ENCODE measurements at places on chromosomes 12 and 14.

- DNase-seq = no peak
These were observed 700 bp downstream of the SIX6 start for GRCh38 chr14:60509438-60510253.

- no peak for DNase-seq
These were observed 84.2 kb upstream of the BMP4 start for GRCh38 chr14:54040846-54041245.

DNA sequence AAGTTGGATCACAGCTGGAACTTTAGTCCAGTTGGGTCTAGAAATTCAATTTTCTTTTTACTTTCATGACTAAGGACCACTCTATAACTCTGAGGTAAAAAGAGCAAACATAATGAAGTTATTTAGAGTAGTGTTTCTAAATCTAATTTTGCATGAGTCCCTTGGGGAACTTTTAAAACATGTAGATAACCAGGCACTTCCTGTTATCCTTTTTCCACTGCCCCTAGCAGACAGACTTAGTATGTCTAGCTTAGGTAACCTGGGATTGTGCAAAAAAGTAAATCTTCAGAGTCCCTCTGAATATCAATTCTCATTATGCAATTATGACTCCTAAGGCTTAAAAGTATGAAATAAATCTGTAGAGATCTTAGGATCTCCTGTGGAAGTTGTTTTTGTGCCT is 371.2 kb downstream of the DIO2 start:
- DNase-seq = no peak

DNA sequence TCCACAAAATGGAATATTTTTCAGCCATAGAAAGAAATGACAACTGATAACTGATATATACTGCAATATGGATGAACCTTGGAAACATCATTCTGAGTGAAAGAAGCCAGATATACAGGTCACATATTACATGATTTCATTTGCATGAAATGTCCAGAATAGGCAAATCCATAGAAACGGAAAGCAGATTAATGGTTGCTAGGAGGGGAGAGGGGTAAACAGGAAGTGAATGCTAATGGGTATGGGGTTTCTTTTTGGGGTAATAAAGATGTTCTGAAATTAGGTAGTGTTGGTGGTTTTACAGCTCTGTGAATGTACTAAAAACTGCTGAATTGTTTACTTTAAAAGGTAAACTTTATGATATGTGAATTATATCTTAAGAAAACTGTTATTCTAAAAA is 6.5 kb downstream of the RAD51AP1 start:
- DNase-seq = no peak

- no peak for DNase-seq
These were observed 9.4 kb upstream of the OR10G3 start for GRCh38 chr14:21589317-21589716.

DNA sequence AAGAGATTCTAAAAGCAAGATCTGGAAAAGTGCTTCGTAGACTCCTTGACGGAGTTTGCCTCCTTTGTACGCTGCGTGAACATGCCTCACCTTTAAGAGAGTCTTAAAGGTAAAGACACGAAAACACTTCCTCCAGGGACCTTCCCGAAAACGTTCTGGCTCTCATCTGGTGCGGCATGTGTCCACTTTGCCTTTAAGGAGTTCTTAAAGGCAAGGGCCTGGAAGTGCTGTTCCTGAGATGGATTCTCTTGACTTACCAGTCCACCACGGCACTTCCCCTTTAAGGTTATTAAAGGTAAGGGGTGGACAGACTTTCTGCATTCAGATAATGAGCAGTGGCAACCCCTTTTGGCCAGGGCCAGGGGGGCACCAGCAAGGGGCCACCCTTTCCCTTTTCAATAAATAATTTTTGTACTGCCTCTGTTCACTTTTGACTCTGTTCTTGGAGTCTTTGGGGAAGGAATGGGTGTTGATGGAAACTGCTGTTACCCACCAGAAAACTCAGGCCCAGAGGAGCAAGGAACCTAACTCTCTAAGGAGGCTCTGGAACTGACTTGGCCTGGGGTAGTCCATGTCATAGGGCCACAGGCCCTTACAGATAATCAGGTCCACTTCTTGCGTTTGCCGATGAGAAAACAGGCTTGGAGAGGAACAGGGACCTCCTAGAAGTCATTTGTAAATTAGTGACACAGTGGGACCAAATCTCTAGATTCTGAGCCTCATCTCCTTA is 4.4 kb downstream of the REM2 start:
- DNase-seq = no peak

DNA sequence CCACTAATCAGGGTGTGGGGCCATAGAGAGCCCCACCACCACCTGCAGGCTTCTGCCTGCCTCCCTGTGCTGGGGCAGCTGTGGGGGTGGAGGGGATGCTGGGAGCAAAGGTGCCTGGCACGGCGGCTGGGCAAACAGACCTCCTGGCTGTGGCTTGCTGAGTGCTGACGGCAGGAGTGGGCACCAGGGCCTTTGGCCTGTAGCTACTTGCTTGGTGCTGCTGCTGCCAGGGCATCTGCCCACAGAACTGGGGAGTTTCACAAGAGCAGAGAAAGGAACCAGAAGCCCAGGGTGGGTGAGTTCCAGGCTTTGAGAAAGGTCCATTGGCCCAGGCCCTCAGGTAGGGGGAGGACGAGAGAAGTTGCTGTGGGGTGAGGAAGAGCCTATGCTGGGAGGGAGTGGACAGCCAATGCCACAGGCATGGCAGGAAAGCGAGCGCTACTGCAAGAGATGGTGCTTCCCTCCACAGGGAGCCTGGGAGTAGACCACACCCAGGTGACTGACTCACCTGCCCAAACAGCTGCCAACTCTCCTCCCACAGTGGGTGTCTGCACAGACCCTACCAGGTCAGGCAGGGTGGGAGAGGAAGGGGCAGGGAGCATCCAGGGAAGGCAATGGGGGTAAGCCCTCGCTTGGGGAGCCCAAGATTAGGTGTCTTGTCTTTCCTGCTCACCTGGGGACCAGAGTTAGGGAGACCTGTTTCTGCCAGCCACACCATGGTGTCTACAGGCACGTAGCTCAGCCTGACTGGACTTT is 39.0 kb upstream of the HDAC7 start:
- DNase-seq = no peak

DNA sequence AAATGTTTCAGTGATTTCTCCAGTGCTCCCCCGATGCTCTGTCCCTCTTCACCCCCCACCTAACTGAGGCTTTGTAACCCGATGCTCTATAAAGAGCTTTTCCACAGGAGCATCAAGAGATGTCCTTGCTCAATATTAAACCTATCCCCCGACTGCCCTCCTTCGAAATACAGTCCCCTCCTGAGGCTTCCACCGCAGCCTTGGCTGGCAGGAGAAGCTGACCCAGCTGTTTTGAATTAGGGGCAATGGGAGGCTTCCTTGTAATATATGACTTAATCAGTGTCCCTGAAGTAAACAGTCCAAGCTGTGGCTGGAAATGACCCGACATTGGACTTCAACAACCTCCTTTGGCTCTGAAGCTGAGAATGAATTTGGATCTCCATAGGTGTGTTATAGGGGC is 62.4 kb downstream of the TMEM30B start:
- no peak for DNase-seq

GRCh38 chr12:100422646-100423045 is 51.0 kb upstream of the NR1H4 start:
- no peak for DNase-seq

DNA sequence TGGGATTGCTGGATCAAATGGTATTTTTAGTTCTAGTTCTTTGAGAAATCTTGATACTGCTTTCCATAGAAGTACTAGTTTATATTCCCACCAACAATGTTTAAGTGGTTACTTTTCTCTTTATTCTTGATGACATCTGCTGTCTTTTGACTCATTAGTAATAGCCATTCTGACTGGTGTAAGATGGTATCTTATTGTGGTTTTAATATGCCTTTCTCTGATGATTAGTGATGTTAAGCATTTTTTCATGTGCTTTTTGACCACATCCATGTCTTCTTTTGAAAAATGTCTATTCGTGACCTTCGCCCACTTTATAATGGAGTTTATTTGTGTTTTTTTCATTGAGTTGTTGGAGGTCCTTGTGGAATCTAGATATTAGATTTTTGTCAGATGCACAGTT is 865.7 kb downstream of the SLC6A15 start:
- no peak for DNase-seq

GRCh38 chr12:50508970-50509663 is 4.3 kb downstream of the DIP2B start:
- no peak for DNase-seq

DNA sequence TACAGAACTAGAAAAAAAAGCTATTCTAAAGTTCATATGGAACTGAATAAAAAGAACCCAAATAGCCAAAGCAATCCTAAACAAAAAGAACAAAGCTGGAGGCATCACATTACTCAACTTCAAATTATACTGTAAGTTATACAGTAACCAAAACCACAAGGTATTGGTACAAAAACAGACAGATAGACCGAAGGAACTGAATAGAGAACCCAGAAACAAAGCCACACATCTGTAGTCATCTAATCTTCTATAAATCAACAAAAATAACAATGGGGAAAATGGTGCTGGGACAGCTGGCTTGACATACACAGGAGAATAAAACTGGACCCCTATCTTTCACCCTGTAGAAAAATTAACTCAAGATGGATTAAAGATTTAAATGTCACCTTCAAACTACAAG is 38.1 kb upstream of the CMKLR1 start:
- no peak for DNase-seq

GRCh38 chr12:6279256-6279628 is 31.2 kb upstream of the PLEKHG6 start:
- DNase-seq = no peak

- DNase-seq = no peak
These were observed 63.0 kb upstream of the HMGA2 start for GRCh38 chr12:65761301-65761700.

DNA sequence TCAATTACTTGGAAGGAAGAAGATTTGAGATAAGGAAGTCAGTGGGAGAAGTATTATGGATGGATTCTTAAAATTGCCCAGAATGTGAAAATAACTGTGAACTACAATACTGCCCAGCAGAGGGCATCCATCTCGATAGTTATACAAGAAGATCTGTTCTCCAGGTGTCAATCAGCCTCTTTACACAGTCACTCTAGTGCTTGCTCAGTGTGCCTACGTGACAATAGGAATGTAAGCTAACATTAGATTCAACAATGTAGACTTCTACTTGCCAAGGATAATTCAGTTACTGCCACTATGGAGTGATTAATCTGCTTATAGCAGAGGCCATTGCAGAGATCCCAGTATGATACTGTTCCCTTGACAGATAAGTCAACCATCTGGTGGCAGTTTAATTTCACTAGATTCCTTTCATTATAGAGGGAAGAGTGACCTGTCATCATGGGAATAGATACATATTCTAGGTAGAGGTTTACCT is 10.6 kb upstream of the MAP4K5 start:
- DNase-seq = no peak

- DNase-seq = no peak
These were observed 3.4 kb downstream of the TXNRD1 start for GRCh38 chr12:104218935-104219334.

DNA sequence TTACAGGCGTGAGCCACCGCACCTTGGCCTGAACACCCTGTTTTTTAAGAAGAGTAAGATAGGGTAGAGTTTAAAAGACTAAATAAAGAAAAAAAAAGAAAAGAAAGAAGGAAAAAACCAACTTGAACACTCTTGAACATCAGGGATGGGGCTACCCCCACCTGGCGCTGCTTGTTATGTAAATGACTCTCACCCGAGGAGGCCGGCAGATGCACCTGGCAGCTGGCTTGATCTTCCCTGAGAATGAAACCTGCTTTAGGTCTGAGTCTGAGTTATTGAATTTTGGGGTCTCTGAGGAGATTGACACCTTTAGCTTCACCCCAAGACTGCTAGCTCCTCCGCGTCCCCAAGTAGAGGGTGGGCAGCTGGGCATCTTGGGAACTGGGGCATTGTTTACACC is 15.5 kb upstream of the MEG3 start:
- DNase-seq = no peak

DNA sequence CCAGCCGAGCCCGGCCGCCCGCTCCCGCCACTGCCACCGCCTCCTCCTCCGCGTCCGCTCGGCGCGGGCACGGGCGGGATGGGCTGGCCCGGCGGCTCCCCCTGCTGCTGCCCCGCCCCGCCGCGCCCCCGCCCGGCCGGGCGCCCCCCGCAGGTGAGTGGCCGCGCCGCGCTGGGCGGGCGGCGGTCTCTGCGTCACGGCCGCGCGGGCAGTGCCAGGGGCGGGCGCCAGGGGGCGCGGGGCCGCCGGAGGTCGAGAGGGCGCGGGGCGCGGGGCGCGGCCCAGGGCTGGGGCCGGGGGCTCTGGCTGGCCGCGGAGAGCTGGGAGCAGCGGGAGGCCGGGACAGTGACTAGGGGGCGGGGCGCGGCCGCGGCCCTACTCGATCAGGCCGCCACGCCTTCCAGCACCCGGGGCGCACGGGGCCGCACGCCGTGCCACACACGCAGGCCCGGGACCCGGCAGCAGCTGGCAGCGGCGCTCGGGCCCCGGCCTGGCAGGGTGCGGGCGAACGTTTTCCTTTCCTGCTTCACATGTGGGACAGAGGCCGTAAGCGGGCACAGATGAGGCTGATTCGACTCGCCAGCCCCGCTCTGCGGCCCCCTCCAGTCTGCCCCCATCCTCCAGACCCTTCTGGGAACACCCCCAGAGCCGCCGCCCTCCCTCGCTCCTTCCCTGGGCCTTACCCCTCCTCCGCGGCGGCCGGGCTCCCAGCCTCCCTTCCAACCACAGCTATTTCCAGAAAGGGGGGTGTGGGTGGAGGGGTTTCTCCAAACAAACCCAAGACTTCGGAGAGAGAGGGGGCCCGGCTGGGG is 2.4 kb upstream of the TNS2 start:
- DNase-seq = no peak

DNA sequence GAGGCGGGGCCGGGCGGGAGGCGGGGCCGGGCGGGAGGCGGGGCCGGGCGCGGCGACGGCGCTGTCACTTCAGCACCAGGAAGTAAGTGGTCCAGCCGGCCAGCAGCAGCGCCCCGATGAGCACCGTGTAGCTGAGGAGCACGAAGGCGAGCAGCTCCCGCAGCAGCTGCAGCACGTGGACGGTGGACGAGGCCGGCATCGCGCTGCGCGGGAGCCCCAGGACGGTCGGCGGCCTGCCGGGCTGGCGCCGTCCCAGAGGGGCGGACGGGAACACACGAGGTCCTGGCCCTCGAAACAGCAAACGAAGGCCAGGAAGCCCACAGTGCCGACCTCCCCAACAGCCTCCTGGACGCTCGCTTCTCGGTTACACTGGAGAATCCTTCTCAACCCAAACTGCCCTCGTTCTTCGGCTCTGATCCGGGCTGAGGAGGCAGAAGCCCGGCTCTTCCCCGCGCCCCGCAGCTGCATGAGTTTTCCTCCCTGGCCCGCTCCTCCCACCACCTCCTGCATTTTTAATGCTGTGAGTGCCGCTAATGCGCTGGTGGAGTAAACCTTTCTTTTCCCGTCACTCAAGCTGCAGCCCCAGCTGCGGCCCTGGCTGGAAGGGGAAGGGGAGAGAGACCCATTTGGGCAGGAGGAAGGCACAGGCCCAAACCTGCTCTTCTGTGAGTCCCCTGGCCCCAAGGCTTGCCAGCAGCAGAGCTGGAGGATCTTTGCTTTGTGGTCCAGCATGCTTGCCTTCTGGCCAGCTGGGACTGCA is 694 bp upstream of the DIABLO start:
- DNase-seq = no peak

DNA sequence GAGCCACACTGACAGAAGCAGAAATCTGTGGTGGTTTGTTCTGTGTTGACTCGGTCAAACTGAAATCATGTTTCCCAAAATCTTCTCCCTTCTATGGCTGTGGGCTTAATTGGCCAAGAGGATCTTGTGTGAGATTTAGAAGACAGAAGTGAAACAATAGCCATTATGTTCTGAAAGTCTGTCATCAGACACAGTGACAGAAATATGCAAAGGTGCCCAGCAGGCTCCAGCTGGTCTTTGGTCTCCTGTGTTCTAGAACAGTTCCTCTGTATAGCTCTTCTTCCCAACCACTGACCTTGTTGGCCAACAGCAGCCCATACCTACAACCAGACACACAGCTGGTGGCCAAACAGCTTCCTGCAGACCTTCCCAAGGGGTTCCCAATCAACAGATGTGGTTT is 25.0 kb upstream of the COCH start:
- DNase-seq = no peak
